ENCODE measurements at places on chromosomes 5 and 9.

DNA sequence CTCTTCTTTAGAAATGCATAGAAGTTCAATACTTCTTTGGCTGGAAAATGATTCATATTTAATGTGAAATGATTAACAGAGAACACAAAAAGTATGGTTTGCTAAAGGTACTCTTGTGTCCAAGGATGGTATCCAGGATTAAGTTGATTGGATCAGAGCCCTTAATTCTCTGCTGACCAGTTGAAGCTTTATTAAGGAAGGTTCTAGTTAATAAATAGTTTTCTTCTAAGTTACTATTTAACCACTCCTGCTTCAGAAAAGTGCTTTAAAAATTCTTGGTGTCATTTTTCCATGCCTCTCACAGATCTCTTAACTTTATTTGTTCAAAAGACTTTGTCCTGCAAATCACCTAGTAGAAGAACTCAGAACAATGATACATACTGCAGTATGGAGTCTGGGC is 134.3 kb downstream of the MEF2C start:
- DNase-seq, result no peak

DNA sequence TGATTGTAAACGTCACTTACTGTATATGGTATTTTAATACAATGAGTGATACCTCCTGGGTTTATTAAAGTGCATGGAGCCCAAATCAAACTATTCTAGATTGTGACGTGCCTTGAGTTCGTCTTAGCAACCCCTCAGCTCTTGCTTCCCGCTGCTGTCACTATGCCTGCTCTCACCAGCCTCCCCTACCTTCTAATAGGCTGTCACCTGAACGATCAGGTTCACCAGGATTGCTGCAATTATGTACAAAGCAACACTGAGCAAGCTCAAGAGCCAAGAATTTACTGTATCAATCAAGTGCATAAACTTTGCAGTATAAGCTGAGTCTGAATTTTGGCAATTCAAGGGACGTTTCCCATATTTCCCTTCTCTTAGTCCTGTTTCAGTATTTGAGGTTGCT is 3.0 kb downstream of the LECT2 start:
- DNase-seq, result no peak

DNA sequence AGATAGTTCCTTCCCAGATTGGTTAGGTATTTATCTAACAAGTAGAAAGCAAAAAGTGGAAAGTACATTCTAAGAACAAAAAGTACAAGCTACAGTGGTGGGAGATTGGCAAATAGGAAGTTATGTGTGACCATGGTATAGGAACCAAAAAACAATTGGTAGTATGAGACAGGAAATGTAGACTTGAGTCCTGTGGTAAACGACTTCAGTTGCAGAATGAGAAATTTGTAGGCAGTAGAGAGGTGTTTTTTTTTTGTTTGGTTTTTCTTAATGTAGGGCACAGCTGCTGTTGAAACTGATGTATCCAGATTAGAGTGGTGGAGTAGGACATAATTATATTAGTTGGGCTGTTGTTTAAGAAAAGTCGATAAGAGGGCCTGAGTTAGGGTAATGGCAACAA is 72.0 kb downstream of the CCNH start:
- DNase-seq, result no peak

- DNase-seq, result no peak
These were observed 163.4 kb downstream of the TRPM6 start for GRCh38 chr9:74724317-74724716.

DNA sequence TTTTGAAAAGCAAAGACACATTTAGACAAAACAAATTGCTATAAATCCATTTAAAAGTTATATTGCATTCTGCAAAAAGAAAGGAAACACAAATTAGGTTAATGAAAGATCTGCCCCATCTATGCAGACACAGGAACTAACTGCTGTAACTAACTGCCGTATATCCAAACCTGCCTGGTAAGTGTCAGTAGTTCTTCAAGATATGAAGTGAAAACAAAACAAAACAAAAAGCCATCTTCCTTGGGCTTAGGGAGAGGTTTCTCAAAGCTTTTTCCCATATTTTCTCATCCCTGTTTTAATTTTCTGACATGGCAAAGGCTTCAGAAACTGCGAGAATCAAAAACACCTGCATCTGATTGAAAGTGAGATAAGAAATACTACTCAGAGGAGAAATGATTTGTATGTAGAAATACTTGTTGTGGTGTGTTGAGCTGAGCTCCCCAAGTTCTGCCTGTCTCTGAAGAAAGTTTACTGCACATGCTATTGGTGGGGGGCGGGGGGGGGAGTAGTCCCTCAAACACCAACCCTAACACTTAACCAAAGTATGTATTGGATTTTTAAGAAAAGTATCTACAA is 750.5 kb downstream of the PTPRD start:
- no peak for DNase-seq

DNA sequence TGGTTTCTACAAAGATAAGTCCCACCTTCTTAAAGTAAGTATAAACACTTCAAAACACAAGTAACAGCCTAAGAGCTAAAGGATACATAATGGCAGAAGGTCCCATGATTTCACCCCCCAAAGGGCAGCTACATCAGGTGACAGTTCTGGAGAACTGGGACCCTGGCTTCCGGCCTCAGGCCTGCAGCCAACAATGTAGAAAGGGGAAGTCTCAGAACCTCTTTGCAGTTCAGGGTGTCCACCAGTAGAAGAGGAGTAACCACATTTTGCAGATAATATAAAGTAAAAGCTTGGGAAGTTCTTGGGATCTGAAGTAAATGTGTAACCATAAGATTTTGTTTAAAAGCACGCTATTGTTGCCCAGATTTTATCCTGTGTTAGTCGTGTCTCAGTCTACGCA is 267.4 kb upstream of the VLDLR start:
- no peak for DNase-seq

DNA sequence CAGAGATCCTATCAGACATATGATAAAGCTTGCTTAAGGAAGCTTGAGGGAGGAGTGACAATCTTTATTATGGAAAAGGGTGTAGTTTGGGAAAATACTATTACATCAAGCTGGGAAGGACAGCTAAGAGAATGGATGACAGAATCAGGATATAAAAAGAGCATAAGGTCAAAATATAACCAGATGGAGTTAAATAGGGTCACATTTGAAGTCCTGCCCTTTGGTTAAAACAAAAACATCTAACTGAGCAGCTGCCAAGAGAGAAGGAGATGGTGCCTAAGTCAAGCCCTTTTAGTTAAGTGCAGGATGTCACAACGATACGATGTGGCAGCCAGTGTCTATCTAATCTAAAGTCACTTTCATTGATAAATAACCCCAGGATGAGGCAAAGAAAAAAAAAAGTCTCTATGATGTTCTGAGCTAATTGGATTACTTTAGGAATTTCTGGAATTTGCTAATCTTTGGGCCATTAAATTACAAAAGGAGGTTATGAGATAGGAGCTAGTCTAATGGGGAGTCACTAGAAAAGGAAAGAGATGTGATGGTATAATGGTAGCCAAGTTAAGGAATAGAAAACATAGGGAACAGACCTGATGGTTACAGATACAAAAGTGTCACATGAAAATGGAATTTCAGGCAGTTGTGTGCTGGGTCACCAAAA is 365.2 kb downstream of the PDE4D start:
- DNase-seq, result no peak

DNA sequence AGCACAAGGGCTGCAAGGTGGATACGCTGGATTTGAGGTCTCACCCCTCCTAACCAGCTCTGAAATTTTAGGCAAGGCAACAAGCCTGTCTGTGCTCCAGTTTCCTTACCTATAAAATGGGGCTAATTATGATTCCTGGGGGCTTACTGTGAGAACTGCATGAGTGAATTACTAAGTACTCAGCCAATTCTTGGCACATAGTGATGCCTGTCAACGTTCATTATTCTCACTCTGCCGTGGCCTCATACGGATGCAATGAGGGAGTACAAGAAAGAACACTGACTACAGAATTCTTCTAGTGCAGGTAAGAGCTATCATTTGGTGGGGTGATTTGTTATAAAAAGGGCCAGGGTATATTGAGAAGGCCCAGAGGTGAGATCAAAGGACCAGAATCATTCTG is 16.7 kb downstream of the TNFSF8 start:
- no peak for DNase-seq

DNA sequence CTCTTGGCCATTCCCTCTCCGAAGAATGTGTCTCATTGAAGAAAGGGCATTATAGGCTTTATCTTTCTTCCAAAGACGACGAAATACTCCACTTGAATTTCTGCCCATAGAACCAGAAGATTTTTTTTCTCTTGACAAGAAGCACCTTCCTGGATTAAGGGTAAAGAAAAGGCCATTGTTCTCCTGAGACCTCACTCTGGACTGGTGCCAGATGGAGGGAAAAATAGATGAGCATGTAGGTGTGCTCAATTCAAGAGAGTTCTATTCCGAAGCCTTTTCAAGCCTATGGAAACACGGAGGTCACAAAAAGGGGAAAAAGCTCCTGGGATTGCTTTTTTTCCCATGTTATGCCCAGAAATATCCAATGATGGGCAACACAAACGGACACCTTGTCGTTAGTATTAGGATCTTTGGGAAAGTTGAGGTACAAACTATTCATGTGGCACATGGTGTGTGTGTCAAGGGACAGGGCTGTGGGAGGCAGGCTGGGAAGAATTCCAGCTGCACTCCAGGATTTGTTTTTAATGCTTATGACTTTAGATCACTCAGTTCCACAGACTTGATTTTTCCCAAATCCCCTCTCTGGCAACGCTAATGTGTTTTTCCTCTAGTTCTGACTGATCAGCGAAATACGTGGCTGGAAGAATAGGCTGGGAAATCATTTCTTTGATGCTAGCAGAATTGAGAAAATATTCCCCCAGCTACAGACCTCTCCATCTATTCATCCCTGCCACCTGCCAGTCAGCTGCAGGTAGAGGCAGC is 89.9 kb downstream of the SIL1 start:
- no peak for DNase-seq

DNA sequence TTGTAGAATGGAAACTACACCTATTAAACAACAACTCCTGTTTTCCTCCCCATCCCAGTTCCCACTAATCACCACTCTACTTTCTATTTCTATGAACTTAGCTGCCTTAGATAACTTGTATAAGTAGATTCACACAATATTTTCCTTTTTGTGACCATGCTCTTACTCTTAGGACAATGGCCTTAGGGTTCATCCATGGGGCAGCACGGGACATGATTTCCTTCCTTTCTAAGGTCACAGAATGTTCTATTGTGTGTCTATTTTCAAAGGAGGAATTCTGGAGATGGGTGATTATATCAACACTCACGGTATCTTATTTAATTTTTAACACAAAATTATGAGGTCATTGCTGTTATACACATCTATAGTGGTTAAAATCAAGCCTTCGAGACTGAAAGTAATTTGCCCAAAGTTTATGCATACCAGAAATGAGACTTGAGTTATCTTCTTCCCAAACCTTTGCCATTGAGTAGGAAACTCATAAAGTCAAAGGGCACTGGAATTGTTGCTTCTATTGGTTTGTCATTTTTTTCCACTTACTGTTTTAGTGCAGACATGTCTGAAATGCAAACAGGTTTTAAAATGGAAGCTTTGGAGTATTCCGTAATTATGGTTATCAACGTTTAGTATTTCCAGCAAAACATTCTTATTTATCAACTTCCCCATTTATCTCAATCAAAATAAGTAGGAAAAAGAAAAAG is 23.6 kb downstream of the CTSL start:
- DNase-seq, result no peak

- DNase-seq, result no peak
These were observed 460.8 kb upstream of the SMARCA2 start for GRCh38 chr9:1554081-1555035.

DNA sequence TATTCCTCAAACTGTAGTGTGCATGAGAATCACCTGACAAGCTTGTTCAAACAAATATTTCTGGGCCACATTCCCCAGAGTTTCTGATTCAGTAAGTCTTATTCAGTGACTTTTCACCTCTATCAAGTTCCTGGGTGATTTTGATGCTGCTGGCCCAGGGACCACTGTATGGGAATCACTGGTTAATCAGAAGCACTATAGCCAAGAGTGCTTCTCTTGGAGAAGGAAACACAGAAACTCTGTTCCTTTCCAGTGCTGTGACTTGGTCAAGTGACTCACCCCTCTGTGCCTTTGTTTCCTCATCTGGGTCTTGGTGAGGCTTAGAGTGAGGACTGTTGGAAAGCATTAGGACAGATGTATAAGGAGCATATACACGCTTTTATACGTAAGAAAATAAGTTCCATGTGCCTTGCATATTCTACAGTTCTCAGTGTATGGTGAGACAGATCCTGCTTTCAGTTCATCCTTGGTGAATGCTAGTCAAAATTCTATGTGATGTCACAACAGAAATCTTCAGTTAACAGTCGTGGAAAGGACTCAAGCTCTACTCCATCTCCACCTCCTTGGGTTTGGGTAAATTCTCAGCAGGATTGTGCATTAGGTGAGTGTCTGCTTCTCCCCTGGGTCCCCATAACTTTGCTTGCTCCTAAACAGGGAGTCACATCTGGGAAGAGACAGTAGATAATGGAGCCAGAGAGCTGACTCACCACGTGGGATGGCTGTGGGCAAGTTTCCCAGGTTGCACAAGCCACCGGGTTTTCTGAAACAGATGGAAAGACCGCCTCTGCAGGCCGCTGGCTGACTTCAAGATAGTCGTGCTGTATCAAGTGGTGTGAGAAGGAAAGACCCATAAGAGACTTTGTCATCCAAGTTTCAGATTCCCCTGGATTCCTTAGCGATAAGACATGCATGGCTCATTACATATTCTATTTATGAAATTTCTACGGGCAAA is 117.0 kb downstream of the NXNL2 start:
- DNase-seq, result peak; percentile 90

DNA sequence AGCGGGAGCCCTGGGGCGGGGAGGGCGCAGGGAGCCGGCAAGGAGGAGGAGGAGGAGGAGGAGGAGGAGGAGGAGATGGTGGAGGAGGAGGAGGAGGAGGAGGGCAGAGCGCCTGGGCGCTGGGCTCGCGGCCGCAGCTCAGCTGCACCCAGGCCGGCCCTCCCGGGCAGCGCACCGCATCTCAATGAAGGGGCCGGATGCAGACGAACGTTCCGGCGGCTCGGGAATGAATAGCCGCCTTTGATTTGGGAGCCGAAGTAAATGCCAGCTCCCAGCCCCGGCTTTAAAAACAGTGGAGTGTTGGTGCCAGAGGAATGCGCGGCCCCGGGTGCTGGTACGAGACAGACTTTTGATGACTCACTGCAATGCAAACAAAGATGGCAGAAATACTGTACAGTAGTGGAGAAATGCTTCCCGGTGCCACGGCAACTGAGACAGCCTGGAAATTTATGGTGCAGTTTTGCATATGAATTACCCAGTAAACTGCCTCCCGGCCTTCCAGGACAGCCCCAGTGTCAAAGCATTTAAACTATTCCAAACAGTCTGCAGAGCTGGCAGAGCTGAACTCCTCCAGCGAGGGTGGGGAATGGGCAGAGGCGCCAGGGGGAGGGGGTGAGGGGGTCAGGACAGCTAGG is 43.1 kb downstream of the NACC2 start:
- DNase-seq, result no peak

GRCh38 chr5:175468892-175469291 is 9.5 kb upstream of the SFXN1 start:
- DNase-seq, result no peak

Measured in psoas muscle (tissue), 8 donors.